Right kidney (tissue), 9 donors: ENCODE measurements at places on chromosomes 2 and 18.

- DNase-seq, result no peak
Observed at GRCh38 chr2:222504719-222505118, 80.4 kb downstream of the SGPP2 start.

GRCh38 chr2:123906361-123906760, 118.7 kb upstream of the CNTNAP5 start:
- no peak for DNase-seq

GRCh38 chr2:26816893-26817292, 31.0 kb downstream of the CENPA start:
- no peak for DNase-seq

DNA sequence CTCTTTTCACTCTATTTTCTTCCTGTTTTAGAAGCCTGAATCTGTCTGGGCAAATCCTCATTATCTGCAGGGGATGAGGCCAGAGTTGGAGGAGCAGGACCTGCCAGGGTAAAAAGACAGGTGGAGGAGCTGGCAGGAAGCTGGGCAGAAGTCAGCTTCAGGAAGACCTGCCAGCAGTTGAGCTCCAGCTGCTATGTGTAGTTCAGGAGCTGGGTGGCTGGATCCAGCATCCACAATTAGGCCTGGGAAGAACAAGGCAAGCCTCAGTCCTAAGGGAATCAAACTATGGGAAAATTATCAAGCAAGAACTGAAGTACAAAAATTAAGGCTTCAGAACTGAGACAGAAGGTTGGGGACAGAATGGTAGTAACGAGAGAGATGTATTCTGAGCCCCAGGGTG, 174.0 kb downstream of the MREG start:
- no peak for DNase-seq

DNA sequence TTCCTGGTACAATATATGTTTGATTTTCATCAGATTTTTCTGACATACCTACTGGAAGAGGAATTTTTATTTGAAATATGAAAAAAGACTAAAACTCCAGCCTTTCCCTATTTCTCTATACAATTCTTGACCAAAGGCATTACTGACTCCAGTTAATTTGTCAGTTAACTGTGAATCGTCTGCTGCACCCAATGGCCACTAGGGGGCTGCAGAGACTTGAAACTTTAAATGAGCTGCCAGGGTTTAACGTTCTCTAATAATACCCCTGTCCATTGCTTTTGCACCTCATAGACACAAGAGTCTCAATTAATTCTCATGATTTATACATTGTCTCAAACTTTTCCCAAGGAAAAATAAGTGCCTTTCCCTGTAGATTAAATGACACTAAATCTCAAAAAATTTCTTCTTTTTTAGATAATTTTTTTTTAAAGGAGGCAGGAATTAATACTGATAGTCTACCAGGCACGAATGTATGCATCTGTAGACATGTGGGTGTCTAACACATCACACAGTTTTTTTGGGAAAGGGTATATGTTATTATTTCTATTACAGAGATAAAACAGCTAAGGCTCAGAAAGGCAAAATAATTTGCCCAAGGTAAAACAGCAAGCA, 1.8 kb upstream of the ALK start:
- no peak for DNase-seq

- DNase-seq, result no peak
Observed at GRCh38 chr2:241489733-241490680, 18.4 kb downstream of the STK25 start.
